Astrocyte (in vitro differentiated cells and primary cell): ENCODE measurements at places on chromosomes 6 and 20.
A peak's percentile ranks its signal among the peaks of the same experiment; 100 is the strongest.

DNA sequence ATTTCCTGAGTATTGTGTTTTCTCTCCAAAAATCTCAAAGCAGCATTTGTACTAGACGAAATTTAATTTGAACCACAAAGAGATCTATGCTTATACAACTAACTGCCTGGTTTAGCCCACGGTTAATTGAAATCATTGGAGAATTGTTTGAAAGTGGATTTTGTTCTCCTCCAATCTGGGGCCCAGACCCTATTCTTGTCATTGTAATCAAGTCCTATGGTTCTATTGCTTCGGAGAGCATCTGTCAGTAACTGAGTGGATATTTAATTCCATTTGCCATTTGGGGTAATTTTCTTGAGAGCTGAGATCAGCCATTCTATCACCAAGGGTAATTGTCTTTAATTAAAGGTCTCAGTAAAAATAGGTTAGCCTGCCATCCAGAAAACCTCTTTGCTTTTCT is 117.0 kb upstream of the KCNG1 start:
- no peak for DNase-seq

GRCh38 chr6:114569669-114570068 is 226.8 kb upstream of the HS3ST5 start:
- DNase-seq = no peak

DNA sequence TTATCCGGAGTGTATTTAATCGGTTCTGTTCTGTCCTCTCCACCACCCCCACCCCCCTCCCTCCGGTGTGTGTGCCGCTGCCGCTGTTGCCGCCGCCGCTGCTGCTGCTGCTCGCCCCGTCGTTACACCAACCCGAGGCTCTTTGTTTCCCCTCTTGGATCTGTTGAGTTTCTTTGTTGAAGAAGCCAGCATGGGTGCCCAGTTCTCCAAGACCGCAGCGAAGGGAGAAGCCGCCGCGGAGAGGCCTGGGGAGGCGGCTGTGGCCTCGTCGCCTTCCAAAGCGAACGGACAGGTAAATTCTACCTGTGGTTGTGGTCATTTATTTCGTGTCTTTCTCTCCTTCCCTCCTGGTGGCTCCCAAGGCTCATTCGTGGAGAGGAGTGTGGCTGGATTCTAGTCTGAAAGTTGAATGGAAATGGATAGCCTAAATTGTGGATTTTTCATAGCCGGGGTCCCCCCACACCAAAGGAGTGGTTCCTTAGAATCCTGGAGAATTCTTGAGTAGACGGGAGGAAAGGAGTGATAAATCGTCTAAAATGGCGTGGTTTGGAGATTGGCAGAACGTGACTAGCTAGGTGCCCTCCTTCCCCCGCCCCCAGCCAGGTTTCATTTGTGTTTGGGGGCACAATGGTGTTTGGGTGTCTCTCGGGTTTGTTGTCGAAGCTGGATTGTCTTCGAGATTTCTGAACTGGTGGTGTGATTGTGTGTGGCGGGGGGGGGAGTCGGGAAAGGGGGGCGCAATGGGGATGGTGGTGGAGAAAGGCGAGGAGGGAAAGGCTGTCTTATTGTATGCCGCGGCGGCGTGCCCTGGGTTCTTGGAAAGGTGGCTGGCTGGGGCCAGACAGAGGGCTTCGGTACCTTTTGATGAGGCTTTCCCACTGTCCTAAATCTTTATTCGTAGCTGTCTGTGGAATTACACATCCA is 673 bp downstream of the MARCKS start:
- DNase-seq = peak; percentile 27

DNA sequence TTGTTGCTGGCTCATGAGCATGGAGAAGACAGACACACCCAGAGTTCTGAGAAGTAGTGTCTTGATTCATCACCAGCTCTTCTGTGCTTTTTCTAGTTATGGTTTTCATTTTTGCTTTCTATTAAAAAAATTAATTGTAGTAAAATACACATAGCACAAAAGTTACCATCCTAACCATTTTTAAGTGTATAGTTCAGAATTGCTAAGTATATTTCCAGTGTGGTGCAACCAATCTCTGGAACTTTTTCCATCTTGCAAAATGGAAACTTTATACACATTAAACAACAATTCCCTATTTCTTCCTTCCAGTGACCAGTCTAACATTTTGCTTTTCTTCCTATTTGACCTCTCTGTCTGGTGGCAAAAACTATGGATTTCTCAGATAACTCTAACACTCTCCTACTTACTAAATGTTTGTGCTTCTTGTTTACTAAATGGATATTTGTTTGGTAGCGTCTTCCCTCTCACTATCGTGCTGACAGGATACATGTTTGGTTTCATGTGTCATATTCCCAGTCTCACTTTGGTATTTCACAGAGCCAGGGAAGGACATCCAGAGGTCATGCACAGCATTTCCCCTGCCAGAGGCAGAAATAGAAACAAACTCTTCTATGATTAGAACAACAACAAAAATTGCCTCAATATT is 40.6 kb downstream of the TXLNB start:
- DNase-seq = no peak

DNA sequence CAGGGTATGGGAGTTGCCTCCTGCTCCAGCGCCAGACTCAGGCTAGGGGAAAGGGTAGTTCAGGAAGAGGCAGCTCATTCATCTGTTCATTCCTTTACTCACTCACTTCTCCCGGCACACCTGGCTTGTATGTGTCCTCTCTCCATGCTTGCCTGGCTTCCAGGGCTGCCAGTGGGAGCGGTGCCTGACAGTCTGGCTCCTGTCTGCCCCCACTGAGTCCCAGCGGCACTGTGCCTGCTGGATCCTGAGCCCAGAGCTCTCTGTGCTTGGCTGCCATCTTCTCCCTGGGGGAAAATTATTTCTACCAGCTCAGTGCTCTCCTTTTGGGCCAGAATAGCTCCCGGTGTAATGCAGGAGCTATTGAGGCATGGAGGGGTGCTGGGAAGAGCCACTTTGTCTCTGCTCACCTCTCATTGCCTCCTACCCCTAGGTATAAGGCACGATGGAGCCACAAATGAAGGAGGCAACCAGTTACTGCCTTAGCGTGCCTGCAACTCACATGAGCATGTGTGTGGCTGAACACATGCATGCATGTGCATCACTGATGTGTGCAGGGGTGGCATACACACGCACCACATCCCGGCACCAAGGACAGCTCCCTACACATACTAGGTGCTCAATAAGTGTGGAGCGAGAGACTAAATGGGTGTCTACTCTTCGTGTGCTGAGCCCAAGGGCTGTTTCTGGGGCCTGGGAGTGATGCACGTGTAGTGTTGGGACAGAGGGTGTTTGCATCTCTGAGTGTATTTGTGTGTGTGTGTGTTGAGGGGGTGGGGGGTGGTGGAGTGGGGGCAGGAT is 46.6 kb downstream of the CDH22 start:
- DNase-seq = no peak

GRCh38 chr20:56626367-56627121 is 2.6 kb upstream of the TFAP2C start:
- DNase-seq = no peak

- no peak for DNase-seq
These were observed 245.2 kb downstream of the ADGRB3 start for GRCh38 chr6:68880050-68880813.

DNA sequence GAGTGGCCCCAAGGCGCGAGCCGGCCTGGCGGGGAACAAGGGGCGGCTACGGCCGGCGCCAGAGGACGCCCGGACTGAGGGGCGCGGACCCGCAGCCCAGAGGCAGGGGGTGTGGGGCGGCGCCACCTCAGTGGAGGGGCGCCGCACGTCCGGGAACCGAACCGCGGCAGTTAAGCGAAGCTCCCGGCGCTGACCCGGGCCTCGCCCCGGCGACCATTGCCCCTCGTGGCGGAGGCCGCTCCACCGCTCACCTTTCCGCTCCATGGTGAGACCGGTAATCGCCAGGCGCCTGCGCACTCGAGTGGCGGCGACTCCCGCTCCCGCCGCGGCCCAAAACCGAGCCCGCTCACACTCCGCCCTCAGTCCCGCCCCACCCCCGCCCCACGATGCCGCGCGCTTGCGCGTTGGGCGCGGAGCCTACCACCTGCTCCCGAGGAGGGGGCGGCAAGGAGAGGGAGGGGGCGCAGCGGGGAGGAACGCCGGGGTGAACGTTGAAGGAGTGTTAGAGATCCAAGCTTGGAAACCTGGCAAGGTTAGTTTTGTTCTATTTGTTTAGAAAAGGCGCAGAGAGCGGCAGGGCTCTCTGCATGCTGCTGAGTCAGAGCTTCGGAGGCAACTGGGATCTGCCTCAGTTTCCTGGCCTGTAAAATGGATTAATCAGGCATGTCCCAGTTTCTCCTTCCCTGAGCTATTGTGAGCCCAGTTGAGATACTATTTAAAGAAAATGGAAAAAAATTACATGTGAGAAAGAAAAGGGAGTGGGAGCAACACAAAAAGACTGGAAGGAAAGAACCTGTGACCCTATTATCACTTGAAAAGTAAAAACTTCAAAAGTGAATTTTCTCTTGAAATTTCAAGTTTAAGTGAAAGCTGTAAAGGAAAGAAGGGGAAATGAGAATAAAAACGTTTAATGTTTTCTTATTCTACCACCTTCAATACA is at the start of gene SRPK1:
SRPK1 (minus strand) TSS at position 306 of the 940 bp plus-strand sequence; CDS start at position 264, 42 bp downstream.
- DNase-seq = peak; percentile 56

DNA sequence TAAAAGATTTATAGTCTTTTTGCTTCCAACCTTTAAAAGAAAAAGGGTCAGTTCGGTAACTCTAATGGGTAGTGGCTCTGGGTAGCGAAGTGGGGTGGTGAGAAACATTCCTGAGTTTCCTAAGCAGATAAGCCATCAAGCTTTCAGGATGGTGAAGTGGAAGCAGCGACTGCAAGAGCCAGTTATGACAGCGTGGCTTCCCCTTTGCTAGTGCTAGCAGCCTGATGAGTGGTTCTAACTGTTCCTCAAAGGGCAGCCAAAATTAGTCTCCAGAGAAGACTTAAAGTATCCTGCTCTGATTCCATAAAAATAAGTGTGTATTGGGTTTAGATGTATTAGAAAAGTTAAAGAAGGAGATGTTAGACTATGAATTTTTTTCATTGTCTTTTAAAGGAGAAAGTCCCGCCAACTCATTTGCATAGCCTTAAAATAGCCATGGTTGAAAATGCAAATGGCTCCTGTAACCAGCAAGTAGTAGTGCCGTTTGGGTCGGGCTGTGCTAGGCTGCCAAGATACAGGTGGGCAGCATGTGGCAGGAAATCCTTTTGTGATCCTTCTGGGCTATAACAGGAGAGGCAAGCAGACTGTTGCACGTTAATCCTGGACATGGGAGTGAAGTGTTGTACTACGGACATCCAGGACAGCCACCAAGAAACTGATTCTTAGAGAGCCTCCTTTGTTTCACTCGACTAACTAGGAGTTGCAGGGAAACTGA is 18.0 kb downstream of the ELOVL2 start:
- DNase-seq = no peak

DNA sequence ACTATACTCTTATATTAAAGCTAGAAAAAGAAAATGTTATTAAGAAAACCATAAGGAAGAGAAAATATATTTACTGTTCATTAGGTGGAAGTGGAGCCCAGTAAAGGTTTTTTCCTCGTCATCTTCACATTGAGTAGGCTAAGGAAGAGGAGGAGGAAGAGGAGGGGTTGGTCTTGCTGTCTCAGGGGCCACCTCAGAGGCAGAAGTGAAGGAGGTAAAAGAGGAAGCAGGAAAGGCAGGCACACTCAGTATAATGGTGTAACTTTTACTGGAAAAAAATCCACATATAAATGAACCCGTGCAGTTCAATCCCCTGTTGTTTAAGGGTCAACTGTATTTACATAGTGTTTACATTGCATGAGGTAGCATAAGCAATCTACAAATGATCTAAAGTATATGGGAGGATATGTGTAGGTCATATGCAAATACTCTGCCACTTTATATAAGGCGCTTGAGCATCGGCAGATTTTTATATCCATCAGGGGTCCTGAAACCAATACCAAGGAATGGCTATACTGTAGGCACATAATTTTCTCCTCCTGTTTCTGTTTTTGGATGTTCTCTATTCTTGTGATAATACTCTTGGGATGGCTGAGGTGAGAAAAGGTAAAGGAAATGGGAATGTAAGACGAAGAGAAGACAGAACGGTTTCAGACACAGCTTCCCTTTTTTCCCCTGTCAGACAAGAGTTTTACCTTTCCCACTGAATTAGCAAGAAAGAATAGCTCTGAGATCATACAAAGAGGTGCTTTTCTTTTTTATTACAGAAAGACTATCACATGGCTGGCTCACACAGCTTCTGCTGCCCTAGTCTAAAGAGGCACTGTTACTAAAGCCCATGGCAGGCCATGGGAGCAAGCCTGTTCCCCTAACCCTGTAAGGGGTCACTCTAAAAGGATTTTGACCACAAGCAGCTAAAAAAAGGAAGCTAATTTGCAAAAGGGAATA is 59.9 kb downstream of the NUDT3 start:
- DNase-seq = no peak

DNA sequence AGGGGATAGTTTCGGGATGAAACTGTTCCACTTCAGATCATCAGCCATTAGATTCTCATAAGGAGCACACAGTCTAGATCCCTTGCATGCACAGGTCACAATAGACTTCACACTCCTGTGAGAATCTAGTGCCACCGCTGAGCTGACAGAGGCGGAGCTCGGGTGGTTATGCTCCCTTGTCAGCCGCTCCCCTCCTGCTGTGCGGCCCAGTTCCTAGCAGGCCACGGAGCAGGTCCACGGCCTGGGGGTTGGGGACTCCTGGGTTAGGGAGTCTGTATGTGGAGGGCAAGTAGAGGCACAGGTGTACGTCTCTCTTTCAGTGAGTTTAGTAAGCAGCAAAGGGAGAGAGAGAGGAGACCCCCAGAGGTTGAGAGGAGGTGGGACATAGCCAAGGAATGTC is 30.5 kb upstream of the MDFI start:
- no peak for DNase-seq

- DNase-seq = no peak
These were observed 48.9 kb upstream of the ARMC2 start for GRCh38 chr6:108799354-108799717.

DNA sequence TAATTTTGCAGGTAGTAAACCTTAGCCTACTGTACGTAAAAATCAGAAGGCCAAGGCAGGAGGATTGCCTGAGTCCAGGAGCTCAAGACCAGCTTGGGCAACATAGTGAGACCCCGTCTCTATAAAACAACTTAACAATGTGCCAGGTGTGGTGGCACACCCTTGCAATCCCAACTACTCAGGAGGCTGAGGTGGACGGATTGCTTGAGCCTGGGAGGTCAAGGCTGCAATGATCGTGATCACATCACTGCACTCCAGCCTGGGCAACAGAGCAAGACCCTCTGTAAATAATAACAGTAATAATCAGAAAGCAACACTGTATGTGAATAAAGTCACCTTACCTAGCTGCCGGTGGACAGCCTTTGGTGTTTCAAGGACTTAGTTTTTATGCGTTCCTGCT is 48.9 kb downstream of the MTHFD1L start:
- DNase-seq = no peak

- DNase-seq = no peak
These were observed 12.4 kb upstream of the HLA-G start for GRCh38 chr6:29815118-29815750.
